ENCODE measurements at places on chromosomes 1 and 21. TPM values are rescaled to one million over a fixed set of nuclear protein-coding genes. Genes with fewer than 3 reads are reported as not detected.

Gene FCRL6
- total RNA-seq, result 0.19 TPM

GRCh38 chr21:29299916-29300806 lies 1.4 kb downstream of the BACH1 start:
- peaks cover 52% of the 10 kb centered on the region for H3K4me1 ChIP-seq
- H3K27ac ChIP-seq, result peak overlapping the region; percentile 87
- DNase-seq, result peak; percentile 92
- H3K27me3 ChIP-seq, result no peaks in the 10 kb centered on the region

DNA sequence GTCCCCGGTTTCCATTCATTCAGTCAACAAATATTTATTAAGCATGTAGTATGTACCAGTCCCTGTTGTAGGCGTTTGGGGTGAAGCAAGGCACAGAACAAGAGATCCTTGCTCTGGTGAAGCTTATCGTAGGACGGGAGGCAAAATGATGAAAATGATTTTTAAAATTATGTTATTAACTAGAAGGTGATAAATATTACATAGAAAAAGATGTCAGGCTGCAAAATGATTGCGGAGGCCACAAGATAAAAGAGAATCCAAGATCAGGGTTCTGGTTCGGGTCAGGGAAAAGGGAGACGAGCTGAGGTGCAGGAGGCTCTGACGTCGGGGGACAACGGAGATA lies 602 bp upstream of the CGN start:
- H3K27ac ChIP-seq, result no peak overlapping the region
- DNase-seq, result no peak
- H3K27me3 ChIP-seq, result peaks cover 12% of the 10 kb centered on the region
- H3K36me3 ChIP-seq, result no peaks in the 10 kb centered on the region

Gene RUNX1
- 73.0 TPM for total RNA-seq

Gene TMEM52
- 0.69 TPM for total RNA-seq

GRCh38 chr1:31133368-31133767 lies 67.9 kb upstream of the PUM1 start:
- H3K4me3 ChIP-seq, result no peak overlapping the region
- no peaks in the 10 kb centered on the region for H3K36me3 ChIP-seq
- no peaks in the 10 kb centered on the region for H3K27me3 ChIP-seq
- no peak for DNase-seq
- no peaks in the 10 kb centered on the region for H3K4me1 ChIP-seq
- H3K27ac ChIP-seq, result no peak overlapping the region

Gene FAM72C
- total RNA-seq, result not detected

Gene EXTL1
- 0.12 TPM for total RNA-seq

DNA sequence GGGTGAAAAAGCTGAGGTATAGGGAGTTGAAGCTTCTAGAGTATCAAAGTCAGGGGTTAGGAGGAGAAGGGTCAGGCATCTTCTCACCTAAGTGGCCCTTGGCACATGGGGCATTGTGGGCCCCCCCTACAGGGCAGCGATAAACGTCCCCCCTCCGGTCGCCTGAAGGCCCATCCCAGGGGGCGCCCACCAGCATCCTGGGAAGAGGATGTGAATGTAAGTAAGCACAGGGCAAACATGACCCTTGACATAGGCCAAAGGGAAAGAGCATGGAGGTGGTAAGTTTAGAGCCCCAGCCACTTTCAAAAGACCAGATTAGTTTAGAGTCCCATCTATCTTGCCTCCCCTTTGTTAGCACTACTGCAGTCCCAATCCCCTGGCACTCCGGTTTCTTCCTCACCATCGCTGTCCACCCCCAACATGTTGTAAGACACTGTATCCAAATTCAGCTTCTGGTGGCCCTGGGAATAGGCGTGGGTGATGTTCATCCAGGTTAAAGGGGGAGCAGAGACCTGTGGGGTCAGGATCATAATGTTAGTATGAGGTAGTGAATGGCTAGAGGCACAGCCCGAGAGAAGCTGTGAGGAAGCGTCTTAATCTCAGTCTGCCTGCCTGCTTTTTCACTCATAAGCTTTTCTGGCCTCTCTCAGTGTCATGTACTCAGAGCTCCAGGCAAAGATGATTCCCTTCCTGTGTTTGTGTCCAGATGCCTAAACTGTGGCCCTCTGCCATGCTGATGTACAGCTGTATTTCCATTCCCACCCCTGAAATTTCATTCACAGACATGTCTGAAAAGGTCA lies 2.7 kb downstream of the ITGA10 start:
- DNase-seq, result no peak
- H3K4me3 ChIP-seq, result no peak overlapping the region
- peaks cover 2% of the 10 kb centered on the region for H3K4me1 ChIP-seq
- no peaks in the 10 kb centered on the region for H3K27me3 ChIP-seq
- no peak overlapping the region for H3K27ac ChIP-seq
- H3K36me3 ChIP-seq, result peaks cover 16% of the 10 kb centered on the region

- no peaks in the 10 kb centered on the region for H3K27me3 ChIP-seq
- H3K36me3 ChIP-seq, result no peaks in the 10 kb centered on the region
- H3K4me1 ChIP-seq, result no peaks in the 10 kb centered on the region
- H3K4me3 ChIP-seq, result no peak overlapping the region
Measured at GRCh38 chr21:17003763-17004373, 509.0 kb upstream of the CXADR start.

DNA sequence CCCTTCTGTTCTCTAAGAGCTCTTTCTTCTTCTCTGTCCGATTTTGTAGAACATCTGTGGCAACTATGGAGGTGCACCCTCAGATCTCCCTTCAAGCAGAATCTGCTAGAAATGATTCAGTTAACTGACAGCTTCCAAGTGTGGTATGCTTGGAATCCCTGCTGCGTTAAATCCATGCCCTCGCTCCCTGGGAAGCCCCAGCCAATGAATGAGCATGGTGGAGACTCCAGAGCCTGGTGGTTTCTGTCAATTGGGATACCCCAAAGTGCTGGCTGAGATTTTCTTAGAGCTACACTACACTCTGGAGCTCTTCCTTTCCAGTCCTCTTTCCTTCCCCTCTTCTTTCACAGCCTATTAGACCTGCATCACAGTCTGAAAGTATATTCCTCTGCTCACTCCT lies 116.3 kb upstream of the C1orf21 start:
- H3K4me1 ChIP-seq, result no peaks in the 10 kb centered on the region
- no peak for DNase-seq
- H3K4me3 ChIP-seq, result no peak overlapping the region
- H3K27me3 ChIP-seq, result no peaks in the 10 kb centered on the region
- no peaks in the 10 kb centered on the region for H3K36me3 ChIP-seq

- no peak overlapping the region for H3K4me3 ChIP-seq
- peaks cover 14% of the 10 kb centered on the region for H3K27me3 ChIP-seq
- no peak for DNase-seq
- no peaks in the 10 kb centered on the region for H3K36me3 ChIP-seq
Measured at GRCh38 chr1:20463502-20463901, 22.5 kb downstream of the CAMK2N1 start.

DNA sequence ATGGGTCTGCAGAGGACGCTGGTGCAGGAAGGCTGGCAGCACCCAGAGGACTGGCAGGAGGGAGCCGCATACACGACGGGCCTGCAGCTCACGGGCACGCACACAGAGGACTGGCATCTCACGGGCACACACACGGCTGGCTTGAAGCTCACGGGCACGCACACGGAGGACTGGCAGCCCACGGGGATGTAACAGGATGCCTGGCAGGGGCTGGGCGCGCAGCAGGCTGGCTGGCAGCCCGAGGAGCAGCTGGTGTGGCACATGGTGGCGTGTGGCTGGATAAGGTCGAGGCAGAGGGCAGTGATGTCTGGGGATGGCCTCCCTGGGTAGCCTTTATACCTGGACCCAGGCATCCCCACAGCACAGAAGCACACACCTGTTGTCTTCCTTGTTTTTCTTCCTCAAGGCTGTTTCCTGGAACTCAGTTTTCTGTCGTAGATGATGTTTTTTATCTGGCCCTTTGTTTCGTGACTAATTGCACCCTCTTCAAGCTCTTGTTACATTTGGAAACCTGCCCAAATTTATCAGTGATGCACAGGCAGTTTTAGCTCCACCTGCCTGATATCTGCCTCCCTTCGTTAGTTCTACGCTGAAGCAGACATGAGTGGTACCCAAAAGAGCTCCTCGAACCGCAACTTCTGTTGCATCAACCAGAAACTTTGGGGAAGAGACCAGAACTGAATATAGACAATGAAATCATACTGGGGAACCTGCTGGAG lies at the start of gene KRTAP12-1:
TSS of gene KRTAP12-1 (minus strand) at position 303 of the 719 bp plus-strand sequence. CDS start at position 263, 40 bp downstream.
- DNase-seq, result no peak
- no peaks in the 10 kb centered on the region for H3K4me1 ChIP-seq
- H3K27me3 ChIP-seq, result no peaks in the 10 kb centered on the region
- no peak within 1 kb of the TSS for H3K27ac ChIP-seq

Gene FOXD3
- total RNA-seq, result not detected

Gene MPL
- total RNA-seq, result not detected

Gene KIRREL1
- total RNA-seq, result not detected

DNA sequence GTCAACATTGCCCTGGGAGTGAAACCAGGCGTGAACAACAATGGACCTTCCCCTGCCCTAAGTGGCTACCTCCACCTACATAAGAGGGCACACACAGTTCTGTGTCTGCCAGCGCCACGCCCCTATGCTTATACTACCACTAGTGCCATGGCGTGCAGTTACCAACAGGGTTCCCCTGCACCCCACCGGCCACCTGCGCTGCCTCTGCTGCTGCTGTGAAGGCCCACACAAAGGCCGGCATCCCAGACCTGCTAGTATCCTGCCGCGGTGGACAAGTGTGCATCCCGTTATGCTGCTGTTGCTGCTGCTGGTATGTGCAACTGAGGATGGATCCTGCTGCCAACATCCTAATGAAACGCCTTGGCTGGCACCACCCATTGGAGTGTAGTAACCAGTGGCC lies 75.7 kb downstream of the INTS7 start:
- DNase-seq, result no peak
- no peaks in the 10 kb centered on the region for H3K4me1 ChIP-seq
- peaks cover 5% of the 10 kb centered on the region for H3K36me3 ChIP-seq
- H3K4me3 ChIP-seq, result no peak overlapping the region

DNA sequence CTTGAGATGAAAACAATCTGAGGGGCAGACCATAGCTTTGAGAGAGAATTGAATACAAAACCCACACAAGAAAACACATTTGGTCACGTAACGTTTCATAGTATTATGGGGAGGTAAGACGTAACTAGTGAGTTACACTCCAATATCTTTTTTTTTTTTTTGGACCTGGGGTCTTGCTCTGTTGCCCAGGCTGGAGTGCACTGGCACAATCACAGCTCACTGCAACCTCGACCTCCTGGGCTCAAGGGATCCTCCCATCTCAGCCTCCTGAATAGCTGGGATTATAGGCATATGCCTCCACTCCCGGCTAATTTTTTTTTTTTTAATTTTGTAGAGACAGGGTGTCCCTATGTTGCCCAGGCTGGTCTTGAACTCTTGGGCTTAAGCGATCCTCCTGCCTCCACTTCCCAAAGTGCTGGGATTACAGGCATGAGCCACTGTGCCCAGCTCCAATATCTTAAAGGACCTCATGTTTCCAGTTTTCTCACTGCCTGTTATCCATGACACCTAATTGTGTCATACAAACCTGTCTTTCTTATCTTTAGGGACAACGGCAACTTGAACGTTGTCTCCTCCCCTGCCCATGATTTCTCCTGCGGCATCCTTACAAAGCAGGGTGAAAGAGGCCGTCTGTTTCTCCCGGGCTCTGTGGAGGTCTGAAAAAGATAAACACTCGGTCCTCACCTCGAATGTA lies 5.3 kb downstream of the TRIM45 start:
- no peaks in the 10 kb centered on the region for H3K36me3 ChIP-seq
- H3K27ac ChIP-seq, result no peak overlapping the region
- no peak for DNase-seq
- H3K4me3 ChIP-seq, result no peak overlapping the region
- H3K27me3 ChIP-seq, result no peaks in the 10 kb centered on the region
- peaks cover 6% of the 10 kb centered on the region for H3K4me1 ChIP-seq

Gene SAMSN1
- total RNA-seq, result 57.6 TPM

GRCh38 chr1:246462986-246463385 lies 44.1 kb downstream of the SMYD3 start:
- no peaks in the 10 kb centered on the region for H3K27me3 ChIP-seq
- no peak overlapping the region for H3K27ac ChIP-seq
- no peak for DNase-seq
- H3K4me3 ChIP-seq, result no peak overlapping the region
- peaks cover 3% of the 10 kb centered on the region for H3K36me3 ChIP-seq
- no peaks in the 10 kb centered on the region for H3K4me1 ChIP-seq

DNA sequence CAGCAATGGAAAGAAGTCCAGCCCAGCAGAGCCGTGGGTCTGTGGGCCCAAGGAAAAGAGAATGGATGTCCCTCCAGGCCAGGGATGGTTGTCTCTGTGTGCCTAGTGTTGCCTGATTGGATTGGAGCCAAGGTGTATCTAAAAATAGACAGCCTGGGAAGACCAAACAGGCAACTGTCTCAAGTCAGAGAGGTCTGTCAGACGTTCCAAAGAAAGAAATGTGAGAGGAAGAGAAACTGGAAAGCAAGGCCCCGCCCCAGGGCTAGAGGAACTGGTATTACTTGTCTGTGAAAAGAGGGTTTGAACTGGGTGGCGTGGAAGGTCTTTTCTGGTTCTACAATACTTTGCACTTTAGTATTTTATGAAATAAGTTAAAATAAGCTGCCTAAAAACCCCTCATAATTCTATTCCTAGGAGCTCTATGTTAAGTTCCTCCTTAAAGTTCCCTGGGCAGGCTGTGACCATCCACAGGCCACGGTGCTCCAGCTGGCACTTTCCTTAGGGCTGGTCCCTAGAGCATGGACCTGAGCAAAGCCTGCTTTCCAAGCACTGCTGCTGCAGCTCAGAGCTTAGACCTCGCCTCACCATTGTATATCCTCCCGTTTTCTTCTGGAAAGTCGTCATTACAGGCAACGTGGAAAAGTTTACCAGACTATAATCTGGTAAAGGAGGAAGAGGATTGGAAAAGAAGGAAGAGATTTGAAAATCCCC lies 151.6 kb downstream of the DISC1 start:
- H3K27me3 ChIP-seq, result no peaks in the 10 kb centered on the region
- H3K36me3 ChIP-seq, result no peaks in the 10 kb centered on the region
- H3K4me3 ChIP-seq, result no peak overlapping the region
- no peak overlapping the region for H3K27ac ChIP-seq
- DNase-seq, result no peak
- peaks cover 12% of the 10 kb centered on the region for H3K4me1 ChIP-seq

GRCh38 chr1:67840449-67840848 lies 7.2 kb upstream of the GNG12 start:
- H3K4me1 ChIP-seq, result no peaks in the 10 kb centered on the region
- no peak overlapping the region for H3K27ac ChIP-seq
- H3K27me3 ChIP-seq, result peaks cover 7% of the 10 kb centered on the region
- no peak overlapping the region for H3K4me3 ChIP-seq

DNA sequence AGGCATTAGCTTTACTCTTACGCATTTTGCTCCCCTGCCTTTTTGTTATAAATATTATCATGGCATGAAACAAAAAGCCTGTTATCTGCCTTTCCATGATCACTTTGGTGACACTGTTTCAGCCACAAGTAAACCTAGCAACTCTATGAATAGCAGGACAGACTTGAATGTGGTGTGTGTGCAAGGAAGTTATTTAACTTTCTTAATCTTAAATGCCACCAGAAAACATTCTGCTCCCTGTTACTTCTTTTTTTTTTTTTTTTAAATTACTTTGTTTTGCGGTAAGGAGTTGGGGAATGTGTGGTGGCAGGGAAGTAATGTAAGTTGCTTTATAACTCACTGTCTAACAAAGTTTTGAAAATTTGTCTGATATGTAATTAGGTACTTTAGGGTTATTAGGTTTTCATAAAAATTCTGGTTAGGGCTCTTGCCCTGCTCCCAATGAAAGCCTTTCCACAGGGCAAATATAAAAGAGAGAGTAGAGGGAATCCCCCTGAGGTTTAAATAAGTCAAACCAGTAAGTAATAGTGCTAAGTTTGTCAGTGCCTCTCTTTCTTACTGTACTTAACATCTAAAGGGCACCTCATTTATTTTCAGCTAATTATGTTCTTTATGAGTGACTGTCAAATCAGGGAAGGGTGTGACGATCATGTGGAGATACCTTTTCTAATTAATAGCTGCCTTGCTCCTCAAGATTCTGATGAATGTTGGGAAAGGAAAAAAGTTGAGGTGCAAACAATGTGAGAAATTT lies 39.5 kb downstream of the RASAL2 start:
- H3K27ac ChIP-seq, result no peak overlapping the region
- H3K4me1 ChIP-seq, result no peaks in the 10 kb centered on the region
- H3K27me3 ChIP-seq, result no peaks in the 10 kb centered on the region
- H3K4me3 ChIP-seq, result no peak overlapping the region
